Cortex of kidney (tissue), 1 donor: ENCODE measurements at places on chromosomes 2 and 18.

- no peak for DNase-seq
These were observed 87.0 kb downstream of the MTX2 start for GRCh38 chr2:176356251-176356650.

GRCh38 chr2:1162768-1163584 lies 212.3 kb downstream of the SNTG2 start:
- DNase-seq = no peak

GRCh38 chr2:173952267-173953046 lies 12.7 kb downstream of the SP3 start:
- no peak for DNase-seq

GRCh38 chr18:7152440-7152839 lies 34.8 kb upstream of the LAMA1 start:
- no peak for DNase-seq

DNA sequence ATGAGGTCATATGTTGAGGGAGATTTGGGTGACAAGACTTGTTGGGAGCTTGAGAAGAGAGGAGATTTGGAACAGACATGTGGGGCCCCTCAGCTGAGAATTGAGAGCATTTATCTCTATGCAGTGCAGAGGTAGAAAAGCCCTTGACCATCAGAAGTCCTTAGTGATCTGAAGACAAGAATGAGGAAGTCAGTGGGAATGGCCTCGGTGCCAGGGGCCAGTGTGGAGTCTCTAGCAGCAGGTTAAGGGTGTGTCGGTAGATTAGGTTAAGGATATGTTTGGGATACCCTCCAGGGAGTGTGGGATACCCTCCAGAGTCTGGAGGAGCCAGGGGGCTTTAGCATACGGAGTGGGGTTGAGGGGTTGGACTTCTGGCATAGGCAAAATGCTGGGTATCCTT lies 41.6 kb downstream of the FBXO48 start:
- DNase-seq = no peak

DNA sequence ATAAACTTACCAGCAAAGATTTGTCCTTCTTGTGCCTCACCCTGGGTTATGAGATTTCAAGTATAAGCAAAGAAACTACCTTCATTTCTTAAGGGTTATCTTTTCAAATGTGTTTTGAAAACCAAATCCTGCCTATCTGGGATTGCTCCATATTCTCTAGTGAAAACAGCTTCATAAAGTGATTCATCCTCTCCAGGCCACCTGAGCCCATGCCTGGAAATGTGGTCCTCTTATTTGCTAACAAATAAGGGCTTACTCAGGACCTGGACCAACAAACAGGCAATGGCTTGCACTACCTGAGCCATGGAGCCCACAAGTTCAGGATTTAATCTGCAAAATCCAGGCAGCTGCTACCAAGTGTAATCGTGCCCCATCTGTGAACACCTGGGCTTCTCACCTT lies 234.4 kb upstream of the RBBP8 start:
- no peak for DNase-seq

- DNase-seq = no peak
These were observed 70.2 kb upstream of the ITM2C start for GRCh38 chr2:230794497-230794896.

DNA sequence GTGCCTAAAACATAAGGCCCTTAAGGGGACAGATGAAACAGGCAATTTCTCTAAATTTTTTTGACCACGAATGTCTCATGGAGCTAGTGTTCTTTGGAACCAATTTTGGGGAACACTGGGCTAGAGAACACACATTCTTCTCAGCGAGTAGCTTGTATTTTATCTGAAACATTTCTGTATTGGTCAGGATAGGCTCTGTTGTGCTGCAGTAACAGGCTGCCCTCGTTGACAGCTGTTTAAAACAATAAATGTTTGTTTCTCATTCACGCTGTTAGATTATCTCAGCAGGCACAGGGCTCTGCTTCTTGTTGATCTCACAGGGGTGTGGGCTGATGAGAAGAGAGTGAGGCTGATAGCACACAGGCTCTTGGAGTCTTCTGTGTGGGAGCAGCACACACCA lies 105.3 kb downstream of the SH3RF3 start:
- DNase-seq = no peak

DNA sequence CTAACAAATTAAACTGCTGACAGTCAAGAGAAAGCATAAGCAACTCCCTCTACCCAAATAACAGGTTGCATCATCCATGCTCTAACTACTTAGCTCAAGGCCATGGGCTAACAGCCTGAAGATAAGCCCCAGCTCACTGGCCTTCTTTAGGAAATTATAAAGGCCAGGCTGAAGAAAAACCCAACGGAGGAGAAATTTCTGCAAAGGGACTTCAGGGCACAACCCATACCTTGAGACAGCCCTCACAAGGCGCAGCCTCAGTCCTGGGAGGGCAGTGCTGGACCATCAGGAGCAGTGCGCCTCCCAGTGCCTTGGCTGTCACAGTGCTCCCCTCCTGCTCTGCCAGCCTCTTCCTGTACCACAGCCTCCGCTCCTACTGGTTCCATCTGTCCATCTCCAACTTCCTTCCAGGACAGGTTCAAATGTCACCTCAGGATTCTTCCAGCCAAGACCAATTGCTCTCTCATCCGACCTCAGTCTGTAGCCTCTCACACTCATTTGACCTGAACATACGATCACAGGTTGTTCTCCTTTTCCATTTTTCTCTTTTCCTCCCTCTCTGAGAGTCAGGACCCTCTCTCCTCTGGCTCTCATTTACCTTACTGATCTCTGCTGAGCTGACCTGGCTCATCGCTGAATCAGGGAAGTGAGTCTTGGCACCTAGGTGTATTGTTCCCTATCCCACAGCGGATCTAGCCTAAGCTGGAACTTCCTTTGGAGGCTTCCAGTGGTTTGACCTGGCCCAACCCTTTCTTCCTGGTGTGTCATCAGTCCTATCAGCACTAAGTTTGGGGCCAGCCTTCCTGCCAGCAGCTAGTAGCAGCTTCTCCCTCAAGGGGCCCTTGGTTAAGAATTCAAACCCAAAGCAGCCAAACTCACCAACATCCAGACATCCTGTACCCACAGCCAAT lies 1.9 kb downstream of the MCFD2 start:
- no peak for DNase-seq

DNA sequence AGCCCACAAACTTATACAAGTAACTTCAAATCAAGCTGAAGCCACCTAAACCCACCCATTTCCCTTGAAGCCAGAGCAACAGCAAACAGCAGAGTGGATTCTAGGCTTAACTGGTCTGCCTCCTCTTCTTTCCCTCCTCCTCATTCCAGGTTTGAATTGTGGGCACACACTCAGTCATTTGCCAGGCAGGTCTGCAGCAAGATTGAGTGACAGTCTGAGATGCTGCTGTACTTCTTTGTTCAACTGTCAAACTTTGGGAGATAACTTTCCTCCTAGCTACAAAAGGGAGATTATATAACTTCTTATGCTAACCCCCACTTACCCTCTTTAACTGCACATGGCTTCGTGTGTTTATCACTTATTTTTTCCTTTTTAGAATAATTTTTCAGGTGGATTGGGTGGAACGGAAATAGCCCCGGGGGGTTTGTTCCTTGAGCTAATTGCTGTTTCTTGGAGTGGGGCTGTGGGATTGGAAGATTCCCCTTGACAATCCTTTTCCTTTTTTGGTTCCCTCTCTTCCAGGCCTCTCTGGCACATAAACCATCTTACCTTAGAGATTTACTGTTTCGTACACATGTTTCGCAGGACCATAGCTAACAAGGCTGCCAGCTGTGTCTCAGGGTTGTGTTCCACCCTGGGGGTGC lies 55.0 kb downstream of the RNF144A start:
- no peak for DNase-seq

- DNase-seq = no peak
These were observed 563.9 kb downstream of the TMX3 start for GRCh38 chr18:68150961-68151360.

DNA sequence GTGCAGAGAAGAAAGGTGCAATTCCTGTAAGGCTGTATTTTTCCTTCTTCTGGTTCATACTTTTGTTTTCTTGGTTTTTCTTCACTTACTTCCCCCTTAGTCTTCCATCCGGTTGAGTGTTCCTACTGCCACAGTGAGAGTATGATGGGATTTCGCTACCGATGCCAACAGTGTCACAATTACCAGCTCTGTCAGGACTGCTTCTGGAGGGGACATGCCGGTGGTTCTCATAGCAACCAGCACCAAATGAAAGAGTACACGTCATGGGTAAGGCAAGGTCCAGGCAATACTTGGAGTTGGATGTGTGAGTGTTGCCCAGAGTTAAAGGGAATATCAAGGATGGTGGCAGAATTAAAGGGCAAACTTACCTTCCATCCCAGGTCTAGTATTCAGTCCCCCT lies 108.0 kb downstream of the DTNA start:
- DNase-seq = no peak

GRCh38 chr2:217535957-217536708 lies 466.7 kb downstream of the TNS1 start:
- no peak for DNase-seq

GRCh38 chr2:17331636-17332035 lies 186.6 kb downstream of the RAD51AP2 start:
- DNase-seq = no peak
